Activated T-cell treated with anti-CD3 and anti-CD28 coated beads for 4 hours (primary cell): ENCODE measurements at places on chromosomes 1 and 21.

DNA sequence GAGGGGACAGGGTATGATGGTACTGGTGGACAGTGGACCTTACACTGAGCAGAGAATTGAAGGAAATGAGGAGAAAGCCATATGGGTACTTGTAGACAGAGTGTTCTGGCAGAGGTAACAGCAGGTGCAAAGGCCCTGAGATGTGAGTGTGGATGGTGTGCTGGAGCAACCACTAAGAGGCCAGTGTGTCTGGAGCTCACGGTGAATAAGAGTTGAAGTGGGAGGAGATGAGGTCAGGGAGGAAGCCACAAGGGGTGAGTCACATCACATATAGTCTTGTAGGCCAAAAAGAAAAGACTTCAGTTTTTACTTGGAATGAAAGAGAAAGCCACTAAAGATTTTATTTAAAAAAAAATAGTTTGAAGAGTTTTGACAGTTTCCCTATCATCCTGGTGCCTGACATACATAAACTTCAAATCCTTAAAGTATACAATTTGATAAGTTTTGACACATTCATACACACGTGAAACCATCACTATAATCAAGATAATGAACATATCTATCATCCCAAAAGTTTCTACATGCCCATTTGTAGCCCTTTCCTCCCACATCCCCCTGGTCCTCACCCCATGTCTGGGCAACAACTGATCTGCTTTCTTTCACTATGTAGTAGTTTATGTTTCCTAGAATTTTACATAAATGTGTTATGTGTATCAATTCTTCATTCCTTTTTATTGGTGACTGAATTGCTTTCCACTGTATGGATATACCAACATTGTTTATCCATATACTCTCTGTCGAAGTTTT lies 148.4 kb downstream of the GPATCH2 start:
- no peak for DNase-seq

DNA sequence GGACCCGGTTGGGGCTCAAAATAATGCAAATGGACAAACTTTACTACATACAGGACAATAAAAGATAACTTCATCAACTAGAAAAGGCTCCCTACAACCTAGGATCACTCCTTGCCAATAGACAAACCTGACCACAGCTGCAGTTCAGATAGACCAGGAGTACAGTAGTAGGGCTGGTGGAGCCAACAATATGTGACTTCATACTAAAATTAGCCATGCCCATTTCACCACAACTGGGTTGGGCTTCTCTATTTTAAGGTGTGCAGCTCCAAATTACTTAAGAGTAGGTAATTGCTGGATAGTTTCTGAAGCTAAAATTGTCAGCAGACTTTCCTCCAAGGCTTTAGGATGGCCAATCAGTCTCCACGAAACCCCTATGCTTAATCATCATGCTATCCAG lies 3.9 kb downstream of the DENND1B start:
- no peak for DNase-seq

DNA sequence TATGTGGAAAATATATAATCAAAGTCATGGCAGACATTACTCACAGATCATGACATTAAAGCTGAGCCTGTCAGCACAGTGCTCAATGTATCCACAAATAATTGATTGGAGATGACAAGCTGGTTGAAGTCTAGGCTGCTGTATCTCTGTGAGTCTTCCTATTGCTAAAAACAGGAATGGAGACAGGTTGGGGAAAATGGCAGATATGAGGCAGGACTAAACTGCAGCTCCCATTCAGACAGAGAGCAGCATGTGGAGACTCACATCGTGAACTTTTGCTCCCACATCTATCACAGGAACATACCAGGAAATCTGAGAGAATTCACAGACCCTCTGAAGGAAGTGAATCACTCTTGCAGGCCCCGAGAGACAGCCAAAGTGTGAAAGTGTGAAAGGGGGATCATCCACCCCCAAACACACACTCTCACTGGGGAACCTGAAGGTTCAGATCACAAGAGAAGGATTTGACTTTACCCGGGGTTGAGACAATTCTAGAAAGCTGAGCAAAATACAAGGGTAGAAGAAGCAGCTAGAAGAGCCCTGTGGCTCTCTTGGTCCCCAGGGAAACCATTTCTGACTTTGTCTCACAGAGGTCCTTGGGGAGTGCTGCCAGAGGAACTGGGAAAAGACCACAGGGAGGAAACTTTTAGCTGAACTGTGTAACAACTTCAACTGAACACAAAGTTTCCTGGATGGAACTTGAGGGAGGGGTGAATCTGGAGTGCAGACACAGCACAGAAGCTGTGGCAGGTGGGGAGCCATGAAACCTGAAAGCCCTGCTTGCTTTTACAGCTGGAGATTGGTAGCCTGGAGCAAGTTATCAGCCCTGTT lies 173.4 kb downstream of the S1PR1 start:
- DNase-seq, result no peak

DNA sequence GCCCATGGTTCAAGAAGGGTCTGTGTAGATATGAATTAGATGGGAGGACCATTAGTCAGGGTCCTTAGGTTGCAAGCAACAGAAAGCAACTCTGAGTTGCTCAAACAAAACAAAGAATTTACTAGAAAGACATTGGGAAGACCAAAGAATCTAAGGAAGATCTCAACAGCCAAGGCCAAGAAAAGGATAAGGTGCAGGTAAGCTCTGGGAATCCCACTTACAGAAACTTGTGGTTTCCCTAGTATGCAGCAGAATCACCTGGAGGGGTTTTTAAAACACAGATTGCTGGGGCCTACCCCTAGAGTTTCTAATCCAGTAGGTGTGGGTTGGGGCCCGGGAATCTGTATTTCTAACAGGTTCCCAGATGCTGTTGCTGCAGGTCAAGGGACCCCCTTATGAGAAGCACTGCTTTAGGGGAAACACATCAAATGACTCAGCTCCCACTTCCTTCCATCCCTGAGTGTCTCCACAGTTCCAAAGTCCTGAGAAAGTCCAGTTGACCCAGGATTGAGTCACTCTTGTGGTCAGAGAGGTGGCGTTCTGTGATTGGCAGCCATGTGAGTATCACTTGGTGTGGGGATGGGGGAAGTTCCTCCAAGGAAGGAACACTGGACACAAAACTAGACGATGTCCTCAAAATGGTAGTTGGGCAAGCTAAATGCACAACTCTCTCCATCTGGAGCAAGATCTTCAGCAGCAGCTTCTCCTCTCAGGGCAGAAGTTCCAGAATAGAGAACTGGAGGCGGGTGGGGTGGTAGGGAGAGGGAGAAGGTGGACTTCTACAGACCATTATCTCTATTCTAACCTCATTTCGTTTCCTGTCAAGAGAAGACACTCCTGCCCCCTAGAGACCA lies 24.2 kb upstream of the EYA3 start:
- DNase-seq, result no peak

DNA sequence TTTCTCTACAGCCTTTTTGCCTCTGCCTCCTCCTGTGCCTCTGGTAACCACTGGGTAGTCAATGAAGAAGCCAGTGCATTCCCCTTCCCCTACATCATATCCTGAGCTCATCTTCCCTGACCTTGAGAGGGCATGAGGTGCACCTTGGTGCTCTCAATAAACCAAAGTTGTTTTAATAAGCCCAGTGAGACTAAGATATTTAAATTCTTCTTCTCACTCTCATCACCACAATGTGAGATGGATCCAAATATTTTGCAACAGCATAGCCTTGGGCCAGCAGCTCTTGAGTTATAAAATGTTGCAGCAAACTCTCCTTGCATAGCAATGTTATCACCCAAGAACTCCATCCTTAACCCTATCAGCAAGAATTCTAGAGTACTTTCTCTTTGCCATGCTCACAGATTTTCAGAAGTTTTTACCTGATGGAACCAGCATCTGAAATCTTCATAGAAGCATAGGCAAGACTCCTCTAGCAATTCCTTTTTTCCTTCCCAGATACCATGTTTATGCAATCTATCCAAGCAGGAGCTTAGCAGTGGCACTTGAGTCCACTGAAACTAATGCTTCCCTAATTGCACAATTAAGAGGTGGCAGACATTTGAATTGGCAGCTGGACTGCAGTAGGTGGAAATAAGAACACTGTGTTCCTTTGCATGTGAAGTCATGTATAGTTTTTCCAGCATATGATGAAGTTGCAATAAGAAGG lies 36.8 kb downstream of the CDC7 start:
- DNase-seq, result no peak

DNA sequence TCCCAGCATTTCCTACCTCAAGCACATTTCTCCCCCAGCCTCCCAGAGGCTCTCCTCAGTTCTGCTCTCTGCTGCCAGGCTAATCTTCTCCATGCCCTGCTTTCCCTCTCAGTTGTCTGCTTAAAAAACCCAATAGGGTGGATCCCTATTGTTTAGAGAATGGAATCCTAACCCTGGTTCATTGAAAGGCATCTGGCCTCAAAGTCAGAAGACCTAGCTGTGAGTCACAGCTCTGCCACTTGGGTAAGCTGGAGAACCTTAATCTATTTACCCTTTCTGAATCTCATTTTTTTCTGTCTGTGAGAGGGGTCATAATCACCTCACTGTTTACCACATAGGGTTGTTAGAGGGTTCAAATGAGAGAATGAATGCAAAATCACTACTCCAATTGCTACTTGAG lies 12.5 kb upstream of the MYOC start:
- no peak for DNase-seq

GRCh38 chr1:117606649-117607430 lies 992 bp downstream of the TENT5C start:
- peak; percentile 38 for DNase-seq

GRCh38 chr1:38327559-38327973 lies 281.0 kb upstream of the POU3F1 start:
- no peak for DNase-seq

DNA sequence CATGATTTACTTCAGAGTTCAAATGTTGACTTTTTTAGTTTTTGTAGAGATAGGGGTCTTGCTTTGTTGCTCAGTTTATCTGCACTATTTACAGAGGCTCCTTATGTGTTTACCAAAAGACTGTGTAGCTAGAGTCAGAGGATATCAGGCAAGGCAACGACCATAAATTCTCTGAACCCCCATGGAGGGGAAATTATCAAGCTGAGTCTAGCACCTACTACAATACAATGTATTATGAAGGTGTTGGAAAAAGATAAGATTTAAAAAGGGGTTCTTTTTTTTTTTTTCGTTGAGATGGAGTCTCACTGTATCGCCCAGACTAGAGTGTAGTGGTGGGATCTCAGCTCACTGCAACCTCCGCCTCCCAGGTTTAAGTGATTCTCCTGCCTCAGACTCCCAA lies 16.4 kb downstream of the GMEB1 start:
- DNase-seq, result no peak

- no peak for DNase-seq
Measured at GRCh38 chr21:43278766-43279577, 110.2 kb downstream of the CRYAA start.

- no peak for DNase-seq
Measured at GRCh38 chr1:39758556-39759435, 12.4 kb downstream of the OXCT2 start.

DNA sequence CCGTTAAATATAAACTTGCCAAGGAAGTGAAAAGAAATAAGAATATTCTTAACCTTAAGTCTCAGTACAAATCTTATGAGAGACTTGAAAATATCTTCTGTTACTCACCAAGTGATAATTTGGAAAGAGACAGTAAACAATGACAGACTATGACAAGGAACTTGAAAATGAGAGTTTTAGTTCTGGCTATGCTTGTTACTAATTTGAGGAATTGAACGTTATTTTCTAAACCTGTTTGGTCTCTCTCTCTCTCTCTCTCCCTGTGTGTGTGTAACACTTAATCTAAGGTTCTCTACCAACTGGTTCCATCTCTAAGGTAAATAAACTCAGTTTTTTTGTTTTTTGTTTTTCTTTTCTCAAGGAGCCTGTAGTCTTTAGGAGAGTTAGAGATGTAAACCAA lies 161.8 kb downstream of the AMY1C start:
- DNase-seq, result no peak

DNA sequence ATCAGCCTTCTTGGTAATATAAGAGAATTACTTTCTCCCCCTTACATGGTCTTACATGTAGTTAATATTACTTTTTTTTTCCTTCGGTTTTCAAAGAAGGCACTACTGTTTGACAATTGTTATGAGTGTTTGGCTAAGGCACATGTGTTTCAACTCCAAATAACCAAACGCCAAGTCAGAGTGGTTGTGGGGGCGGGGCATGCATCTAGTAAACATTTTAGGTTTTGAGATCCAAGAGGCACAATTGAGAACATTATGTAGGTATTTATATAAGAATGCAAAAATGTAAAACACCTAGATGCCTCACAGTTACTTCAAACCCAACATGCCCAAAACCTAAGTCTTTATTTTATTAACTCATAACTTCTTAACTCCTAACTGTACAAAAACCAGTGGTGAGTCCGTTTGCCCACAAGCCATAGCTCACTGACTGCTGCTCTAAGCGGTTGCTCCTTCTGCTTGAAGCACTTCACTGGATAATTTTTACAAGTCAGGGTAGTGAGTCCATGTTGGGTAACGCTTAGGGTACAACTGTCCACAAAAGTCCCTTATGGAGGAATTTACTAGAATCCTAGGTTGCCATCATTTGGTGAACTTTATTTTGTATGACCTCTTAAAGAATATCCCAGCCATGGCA lies 189.9 kb downstream of the HUNK start:
- no peak for DNase-seq
